ENCODE measurements at places on chromosomes 3 and 15.

DNA sequence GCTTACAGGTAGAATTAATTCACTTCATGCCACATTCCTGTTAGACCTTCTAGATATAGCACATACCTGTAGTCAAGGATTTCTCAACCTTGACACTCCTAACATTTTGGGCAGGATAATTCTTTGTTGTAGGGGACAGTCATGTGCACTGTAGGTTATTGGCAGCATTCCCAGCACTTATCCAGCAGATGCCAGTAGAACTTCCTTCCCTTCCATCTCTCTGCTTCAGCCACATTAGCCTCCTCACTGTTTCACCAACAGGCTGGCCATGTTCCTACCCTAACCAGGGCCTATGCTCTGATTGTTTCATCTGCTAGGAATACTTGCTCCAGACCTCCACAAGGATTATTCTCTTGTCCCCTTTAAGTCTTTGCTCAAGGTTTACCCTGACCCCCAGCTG is 68.0 kb upstream of the STAC start:
- no peak for DNase-seq

- peak; percentile 56 for DNase-seq
Measured at GRCh38 chr15:90086868-90087268, 15.4 kb downstream of the IDH2 start.

GRCh38 chr3:24012589-24013269 is 67.6 kb downstream of the NR1D2 start:
- no peak for DNase-seq

- no peak for DNase-seq
Measured at GRCh38 chr3:36305929-36306520, 74.3 kb upstream of the STAC start.

GRCh38 chr3:65552434-65552833 is 486.3 kb downstream of the MAGI1 start:
- no peak for DNase-seq

GRCh38 chr3:125651244-125651643 is 55.9 kb upstream of the OSBPL11 start:
- no peak for DNase-seq

GRCh38 chr3:171994646-171995428 is 44.5 kb upstream of the FNDC3B start:
- DNase-seq, result no peak

- DNase-seq, result no peak
Measured at GRCh38 chr3:86938416-86939105, 52.4 kb downstream of the VGLL3 start.

DNA sequence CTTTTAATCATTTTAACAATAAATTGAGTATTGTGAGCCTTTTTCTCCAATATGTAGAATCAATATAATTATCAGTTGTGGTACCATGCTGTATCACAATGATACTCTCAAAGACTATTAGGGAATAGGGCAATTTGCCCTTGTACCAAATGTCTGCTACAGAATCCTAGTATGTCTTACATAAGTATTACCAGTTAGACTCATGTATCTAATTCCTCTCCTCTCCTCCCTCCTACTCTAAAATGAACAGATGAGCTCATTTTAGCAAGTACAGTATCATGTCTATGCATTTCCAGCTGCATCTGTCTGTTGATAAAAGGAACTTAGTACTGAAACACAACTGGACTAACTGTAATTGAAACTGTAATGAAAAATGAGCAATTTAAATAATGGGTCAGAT is 124.3 kb upstream of the ATP11B start:
- no peak for DNase-seq

- no peak for DNase-seq
Measured at GRCh38 chr3:175571096-175571495, 712.0 kb downstream of the NAALADL2 start.

DNA sequence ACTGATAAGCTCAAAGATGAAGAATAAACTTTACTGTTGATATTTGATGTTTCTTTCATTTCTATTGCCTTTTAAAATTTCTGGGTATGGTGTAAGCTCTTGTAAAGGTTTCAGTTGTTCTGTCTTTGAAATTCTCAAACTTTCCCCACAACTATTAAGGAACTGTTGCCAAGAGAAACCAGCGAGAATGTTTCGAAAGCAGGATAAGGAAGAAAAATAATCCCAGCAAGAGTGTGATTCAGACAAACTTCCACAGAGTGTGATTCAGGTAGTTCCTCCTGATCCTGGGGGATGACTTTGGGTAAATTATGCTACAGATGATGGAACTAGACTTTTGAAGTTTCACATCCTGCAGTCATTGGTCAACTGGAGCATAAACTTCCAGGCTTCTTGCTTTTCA is 632.0 kb downstream of the NSUN3 start:
- DNase-seq, result no peak

- DNase-seq, result no peak
Measured at GRCh38 chr3:117102426-117102825, 392.8 kb downstream of the TUSC7 start.

DNA sequence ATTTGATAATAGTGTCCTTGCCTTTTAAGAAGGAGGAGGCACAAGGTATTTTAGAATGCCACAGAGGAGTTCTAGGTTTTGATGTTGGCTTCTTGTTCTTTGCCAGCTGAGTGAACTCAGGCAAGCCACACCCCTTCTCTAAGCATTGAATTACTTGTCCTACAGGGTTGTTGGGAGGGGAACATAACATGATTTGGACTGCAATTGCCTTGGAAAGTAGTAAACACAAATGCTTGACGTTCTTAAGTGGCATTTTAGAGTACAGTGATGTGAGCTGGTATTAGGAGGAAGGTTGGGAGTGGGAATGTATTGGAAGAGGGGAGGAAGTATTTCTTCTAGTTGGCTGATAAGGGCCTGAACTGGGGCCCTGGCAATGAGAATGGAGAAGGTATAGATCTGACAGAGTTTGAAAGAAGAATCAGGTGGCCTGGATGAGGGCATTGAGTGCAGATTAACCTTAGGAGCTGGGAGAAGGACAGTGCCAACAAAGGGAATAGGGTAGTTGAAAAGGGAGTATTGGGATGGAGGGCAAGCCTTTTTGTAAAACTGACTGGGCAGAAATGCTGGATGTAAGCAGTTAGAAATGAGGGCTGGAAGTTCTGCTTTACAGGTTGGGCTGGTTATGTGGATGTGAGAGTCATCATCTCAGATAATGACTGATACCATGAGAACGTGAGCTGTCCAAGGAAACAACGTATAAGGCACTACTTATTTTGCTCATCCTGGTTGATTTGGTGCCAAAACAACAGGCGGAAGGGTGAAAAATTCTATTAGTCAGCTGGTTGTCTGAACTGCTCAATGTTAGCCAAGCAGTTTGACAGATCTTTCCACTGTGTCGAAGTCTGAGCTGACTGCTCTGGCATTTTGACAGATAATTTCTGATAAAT is 16.7 kb downstream of the KAT2B start:
- DNase-seq, result peak; percentile 66

DNA sequence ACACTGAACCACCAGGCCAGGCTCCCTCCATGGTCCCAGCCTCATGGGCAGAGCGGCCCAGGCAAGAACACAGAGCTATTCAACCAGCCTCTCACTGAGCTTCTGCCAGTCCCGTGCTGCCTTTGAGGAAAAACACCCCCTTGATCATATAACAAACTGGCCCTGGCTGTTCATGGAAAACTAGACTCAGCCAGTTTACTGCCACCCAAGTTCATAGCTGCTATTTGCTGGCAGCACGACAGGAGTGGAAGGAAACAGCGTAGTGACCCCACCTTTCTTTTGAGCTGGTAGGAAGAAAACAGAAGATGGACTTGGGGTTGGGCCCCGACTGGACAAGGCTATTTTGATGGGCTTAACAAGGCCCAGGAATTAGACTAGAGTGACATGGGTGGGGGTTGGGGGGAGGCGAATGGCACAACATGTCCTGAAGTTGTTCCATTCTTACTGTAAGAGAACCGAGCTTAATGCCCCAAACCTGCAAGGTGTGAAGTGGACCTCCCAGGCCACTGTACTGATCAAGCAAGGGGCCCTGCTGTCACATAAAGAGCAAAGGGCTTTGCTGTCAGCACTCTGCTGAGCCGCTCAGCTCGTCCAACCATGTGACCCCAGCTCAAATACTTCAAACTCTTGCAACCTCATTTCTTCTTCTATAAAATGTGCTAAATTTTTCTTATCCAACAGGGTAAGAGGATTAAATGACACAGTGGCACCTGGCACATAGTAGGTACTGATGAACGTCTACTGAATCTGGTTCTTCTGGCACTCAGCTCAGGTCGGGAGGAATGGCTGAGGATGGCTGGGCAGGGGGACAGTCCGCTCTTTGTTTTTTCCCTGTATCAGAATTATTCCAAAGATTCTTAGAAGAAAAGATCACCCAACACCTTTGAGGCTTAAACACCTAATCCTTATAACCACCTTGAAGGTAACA is 1.6 kb downstream of the FBXL22 start:
- no peak for DNase-seq

GRCh38 chr3:112445839-112446238 is 53.4 kb downstream of the BTLA start:
- DNase-seq, result no peak

DNA sequence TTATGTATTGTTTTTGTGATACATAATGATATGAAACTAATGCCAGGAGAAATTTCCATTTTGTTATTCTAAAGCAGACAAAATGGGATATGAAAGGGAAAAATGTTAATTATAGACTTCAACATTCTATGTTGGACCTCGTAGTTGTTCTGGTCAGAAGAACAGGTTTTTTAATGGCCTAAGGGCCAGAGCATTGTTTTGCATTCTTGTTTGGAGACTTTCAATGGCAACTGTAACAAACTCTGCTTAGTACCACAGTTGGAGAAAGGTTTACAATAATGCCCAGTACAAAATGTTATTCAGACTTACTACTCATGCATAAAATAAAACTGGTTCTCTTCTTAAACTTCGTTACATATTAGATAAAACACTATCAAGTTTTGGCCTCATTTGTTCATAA is 12.2 kb downstream of the PPARG start:
- no peak for DNase-seq

- DNase-seq, result no peak
Measured at GRCh38 chr3:172856795-172857742, 106.5 kb downstream of the ECT2 start.

GRCh38 chr3:41328926-41329325 is 129.6 kb downstream of the CTNNB1 start:
- DNase-seq, result no peak

- DNase-seq, result no peak
Measured at GRCh38 chr3:56775445-56775837, 26.3 kb downstream of the ARHGEF3 start.

DNA sequence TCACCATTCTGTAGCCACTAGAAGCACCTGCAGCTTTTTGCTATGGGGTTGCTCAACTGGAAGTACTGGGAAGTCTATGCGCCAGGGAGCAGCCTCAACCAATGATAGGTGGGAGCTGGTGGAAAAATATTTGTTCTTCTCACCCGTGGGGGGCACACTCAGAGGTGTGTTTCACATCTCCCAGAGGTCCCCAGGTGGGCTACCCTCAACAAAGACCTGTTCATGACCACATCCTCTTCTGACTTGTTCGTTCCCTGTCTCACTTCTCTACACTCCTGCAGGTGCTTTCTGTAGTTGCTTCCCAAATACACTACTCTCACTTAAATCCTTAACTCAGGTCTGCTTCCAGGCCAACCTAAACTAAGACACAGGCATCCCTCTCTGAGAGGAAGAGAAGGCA is 3.6 kb downstream of the CAMP start:
- no peak for DNase-seq

GRCh38 chr15:71237456-71238188 is 122.4 kb downstream of the THSD4 start:
- DNase-seq, result no peak

- DNase-seq, result no peak
Measured at GRCh38 chr15:61124195-61124594, 104.9 kb downstream of the RORA start.

DNA sequence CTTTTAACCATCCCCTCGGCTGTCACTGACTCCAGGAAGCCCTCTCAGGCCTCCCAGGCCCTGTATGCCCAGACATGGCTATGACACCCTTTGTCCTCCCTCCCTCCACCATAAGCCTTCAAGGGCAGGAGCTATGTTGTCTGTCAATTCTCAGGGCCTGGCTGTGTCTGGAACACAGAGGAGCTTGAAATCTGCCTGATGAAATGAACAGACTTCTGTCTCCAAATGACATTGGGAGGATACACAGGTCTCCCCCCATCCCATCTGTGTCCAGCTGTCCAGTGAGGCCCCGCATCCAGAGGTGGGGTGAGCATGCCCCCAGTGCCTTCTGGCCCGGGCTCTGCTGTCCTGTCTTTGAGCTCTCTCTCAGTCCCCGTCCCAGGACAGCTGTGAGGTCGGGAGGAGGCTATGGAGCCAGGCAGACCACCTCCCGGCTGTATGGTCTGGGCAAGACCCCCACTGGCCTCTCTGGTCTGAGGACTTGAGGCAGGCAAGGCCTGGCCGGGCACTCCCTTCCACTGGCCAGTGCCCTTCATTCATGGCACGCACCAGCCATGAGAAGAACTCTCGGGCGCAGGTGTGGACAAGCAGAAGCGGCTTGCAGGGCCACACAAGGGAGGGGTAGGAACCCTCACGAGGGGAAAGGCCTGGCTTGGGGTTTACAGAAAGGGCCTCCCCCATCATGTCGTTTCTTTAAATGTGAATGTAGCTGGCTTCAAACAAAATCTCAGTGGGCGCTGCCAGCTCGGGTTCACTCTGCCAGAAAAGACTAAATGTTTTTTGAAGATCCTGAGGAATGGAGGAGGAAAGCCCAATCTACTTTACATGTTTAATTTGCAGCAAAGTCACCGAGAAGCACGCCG is 38.9 kb downstream of the PCSK6 start:
- no peak for DNase-seq

DNA sequence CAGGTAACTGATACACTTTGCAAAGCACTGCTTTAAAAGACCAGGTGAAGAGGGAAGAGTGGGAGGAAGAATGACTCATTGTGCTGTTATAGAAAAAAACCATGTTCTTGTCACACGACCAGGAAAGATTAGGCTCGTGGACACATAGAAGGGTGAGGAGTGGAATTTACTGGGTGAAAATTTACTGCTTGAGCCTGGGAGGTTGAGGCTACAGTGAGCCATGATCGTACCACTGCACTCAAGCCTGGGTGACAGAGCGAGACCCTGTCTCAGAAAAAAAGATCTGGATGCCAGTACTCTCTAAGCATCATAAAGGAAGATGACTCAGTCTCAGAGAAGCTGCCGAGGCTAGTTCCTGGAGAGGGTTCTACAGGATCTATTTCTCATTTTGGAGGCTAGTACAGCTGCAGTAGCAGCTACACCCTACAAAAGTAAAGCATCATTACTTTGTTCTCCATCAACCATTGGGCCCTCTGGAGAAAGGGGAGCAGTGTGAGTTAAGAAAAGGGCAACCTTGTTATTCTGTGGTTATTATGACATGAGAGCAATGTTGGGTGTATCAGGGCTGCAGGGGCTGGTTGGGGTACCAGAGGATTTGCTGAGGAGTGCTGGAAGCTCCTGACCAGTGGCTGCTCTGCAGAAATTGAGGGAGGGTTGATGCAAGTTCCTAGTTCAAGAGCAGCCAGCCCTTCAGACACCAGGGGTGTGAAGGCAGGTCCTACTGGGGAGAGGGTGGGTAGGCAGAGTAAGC is 75.4 kb downstream of the CMTM8 start:
- peak; percentile 58 for DNase-seq

All from CD4-positive, alpha-beta T cell treated with Interleukin-15 for 4 hours (primary cell).